ENCODE measurements at places on chromosomes 12 and 14.

DNA sequence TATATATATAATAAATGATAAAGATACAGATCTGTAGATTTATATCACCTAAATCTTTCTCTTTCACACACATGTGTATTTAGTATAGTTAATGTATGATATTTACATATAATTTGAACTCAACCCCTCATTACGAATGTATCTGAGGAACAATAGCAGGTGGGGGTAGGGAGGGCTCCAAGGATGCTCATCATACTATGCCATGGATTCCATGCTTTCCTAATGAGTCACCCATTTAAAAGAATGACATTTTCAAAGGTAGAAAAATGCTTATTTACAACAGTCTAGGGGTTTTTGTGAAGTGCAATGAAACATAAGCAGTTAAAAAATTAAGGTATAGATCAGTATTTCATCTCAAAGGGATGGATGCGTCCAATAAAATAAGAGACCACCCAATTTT is 181.6 kb downstream of the SOX5 start:
- no peak for DNase-seq

DNA sequence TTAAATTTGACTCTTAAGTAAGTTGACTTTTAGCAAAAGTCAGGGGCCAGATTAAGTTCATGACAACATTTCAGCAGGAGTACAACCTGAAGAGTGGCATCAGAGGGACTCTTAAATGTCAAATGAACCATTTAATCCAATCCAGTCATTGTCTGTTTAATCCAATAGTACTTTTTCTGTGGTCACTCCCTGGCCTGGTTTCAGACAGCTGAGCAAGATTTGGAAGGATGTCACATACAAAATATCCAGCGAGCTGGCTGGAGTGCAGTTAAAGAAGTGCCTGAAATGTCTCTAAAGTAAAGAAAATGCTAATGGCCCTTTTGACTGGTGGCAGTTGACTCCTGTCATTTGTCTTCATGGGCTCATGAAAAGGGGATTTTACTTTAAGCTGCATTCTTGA is 1082.1 kb downstream of the AACS start:
- DNase-seq = no peak

GRCh38 chr12:97169889-97170567 is 263.0 kb downstream of the NEDD1 start:
- DNase-seq = no peak

- DNase-seq = no peak
Measured at GRCh38 chr12:87464565-87464964, 564.6 kb downstream of the C12orf50 start.

GRCh38 chr12:34298971-34299801 is 276.9 kb downstream of the ALG10 start:
- no peak for DNase-seq

- no peak for DNase-seq
Measured at GRCh38 chr12:55060470-55060869, 40.7 kb downstream of the NEUROD4 start.

DNA sequence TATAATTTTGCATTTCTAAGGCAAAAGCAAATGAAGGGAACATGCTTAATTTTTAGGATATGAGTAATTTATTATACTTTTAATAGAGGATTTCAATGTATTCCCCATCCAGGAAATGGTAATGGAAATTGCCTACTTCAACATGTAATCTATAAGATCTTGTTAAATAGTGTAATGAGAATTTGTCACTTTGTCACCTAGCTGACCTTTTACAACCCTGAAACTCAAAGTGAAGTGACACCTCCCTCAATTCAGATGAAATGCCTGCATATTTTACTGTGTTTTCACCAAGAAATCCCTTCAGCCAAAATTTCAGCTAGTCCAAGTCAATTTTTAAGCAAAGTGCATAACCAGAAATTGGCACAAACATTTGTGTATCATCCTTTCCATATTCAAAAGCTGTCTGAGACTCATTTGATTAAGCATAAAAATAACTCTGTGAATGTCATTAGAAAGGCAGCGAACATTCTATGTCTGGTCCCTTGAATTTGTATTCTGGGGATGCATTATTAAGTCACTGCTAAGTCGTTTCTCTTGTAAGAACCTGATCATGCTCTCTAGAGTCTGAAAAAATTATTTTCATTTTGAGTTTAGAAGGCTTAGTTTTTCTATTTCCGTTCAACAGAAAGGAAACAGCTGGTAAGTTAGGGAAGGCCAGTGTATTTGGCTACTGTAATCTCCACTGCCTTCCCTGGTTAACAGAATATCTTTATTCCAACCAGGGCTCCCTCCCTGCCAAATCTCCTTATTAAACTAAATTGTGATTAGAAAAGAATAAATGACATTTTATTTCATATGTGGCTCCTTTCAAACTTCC is 100.8 kb downstream of the IGF1 start:
- no peak for DNase-seq
